Stimulated activated CD4-positive, alpha-beta T cell treated with anti-CD3 and anti-CD28 coated beads, Interleukin-1b, Interleukin-23, amount 100 ng/mL, for 4 hours (primary cell): ENCODE measurements at places on chromosomes 3 and 15.

- no peak for DNase-seq
Observed at GRCh38 chr3:154132777-154133375, 11.7 kb downstream of the ARHGEF26 start.

- DNase-seq = no peak
Observed at GRCh38 chr3:124115279-124115678, 123.4 kb upstream of the ROPN1 start.

DNA sequence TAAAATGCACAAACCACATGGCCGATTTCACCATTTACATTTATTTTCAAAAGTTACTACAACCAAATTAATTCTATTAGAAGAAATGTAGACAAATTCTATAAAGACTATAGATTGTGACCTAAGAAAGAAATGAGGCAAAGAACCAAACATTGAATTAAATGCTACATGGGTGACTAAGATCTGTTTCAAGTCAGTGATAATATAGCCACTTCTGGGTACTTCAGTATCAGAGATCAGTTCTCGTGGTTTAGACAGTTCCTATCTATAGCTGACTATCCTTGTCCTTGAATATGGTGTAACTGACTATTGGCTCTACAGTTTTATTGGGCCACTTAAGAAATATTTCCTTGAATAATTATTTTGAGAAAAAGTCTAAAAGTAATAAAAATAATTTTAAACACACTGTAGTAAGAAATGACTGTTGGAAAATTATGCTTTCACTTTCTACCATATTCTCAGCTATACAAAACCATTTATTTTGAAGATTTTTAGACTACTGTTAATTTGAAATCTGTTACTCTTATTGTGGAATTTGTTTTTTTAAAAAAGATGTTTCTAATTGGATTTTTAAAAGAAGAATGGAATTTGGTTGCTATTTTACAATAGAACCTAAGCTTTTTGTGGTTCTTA, 14.1 kb downstream of the KCNMB3 start:
- DNase-seq = no peak

DNA sequence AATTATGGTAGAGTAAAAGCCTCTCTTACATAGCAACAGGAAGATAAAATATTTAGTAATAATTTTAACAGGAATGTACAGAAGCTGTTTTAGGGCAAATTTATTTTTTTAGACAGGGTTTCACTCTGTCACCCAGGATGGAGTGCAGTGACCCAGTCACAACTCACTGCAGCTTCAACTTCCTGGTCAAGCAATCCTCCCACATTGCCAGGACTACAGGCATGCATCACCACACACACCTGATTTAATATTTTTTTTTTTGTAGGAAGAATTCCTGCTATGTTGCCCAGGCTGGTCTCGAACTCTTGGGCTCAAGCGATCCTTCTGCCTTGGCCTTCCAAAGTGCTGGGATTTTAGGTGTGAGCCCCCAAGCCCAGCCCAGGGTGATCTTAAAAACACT, 61.1 kb downstream of the PCCB start:
- no peak for DNase-seq
